ENCODE measurements at places on chromosomes 5 and 9.

- DNase-seq, result no peak
Measured at GRCh38 chr5:116559673-116560164, 14.9 kb downstream of the SEMA6A start.

DNA sequence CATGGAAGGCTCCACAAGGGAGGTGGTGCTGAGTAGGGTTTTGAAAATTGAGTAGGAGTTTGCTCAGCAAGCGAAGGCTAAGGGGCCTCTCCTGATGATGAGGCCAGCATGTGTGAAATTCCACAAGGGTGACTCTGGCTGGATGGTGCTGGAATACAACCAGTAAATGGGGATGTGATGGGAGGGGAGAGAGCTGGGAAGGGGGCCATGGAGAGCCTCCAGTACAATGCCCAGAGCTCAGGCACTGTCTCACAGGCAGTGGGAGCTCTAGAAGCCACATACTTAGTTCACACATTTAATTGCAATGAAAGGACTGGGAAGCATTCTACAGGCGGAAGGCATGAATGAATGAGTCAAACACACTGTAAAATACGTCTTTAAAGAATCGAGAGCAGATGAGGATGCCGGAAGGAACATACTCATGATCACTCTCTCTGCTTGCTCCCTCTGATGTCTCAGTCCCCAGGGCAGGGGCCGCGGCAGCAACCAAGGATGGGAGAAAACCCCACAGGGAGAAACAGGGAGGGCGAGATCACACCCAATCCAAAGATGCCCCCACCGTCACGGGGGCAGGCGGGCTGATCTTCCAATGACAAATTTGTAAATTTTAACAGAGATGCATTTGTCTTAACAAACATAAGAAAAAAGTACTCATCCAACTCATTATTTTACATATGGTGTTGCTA lies 261.0 kb downstream of the NSG2 start:
- no peak for DNase-seq

DNA sequence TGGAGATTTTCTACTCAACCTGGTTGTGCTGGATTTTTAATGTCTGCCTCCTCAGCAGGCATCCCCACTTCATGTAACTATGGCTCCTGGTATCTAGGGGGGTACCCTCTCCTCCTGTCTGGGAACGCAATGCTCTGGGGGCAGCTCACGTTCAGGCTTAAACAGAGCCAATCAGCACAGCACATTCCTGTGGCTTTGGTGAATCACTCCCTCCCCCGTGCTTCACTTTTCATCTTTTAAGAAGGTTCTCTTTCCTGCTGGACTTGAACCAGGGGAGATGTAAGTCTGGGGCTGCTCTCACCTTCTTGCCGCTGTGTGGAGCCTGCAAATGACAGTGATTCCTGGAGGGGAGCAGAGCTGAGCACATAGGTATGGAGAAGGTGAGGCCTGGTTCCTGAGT lies 101.2 kb downstream of the MSX2 start:
- DNase-seq, result no peak

DNA sequence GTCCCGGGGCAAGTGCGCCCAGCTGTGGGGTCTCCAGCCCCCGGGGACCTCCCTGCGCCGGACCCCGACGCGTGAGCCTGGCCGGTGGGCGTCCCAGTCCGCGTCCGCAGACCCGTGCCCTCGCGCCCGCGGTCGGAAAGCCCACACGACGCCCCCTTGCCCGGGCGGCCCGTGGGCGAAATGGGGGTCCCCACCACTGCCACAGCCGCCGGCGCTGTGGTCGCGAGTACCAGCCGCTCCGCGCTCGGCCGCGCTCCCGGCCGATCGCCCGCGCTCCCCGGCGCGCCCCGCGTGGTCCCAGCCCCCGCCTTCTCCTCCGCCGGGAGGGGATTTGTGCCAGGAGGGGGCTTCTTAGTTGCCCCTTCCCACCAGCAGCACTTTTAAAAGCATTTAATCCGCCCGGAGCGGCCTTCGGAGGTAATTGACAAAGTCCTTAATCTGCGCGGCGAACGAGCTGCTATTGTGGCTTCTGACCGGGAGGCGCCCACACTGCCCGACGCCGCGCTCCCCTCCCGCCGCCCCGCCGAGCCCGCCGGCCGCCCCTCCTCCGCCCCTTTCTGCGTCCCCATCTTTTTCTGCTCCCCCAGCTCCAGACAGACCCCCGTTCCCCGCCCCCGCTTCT lies 469 bp upstream of the FIBCD1 start:
- no peak for DNase-seq

- peak; percentile 94 for DNase-seq
Measured at GRCh38 chr5:141603923-141604717, 14.7 kb downstream of the DIAPH1 start.

DNA sequence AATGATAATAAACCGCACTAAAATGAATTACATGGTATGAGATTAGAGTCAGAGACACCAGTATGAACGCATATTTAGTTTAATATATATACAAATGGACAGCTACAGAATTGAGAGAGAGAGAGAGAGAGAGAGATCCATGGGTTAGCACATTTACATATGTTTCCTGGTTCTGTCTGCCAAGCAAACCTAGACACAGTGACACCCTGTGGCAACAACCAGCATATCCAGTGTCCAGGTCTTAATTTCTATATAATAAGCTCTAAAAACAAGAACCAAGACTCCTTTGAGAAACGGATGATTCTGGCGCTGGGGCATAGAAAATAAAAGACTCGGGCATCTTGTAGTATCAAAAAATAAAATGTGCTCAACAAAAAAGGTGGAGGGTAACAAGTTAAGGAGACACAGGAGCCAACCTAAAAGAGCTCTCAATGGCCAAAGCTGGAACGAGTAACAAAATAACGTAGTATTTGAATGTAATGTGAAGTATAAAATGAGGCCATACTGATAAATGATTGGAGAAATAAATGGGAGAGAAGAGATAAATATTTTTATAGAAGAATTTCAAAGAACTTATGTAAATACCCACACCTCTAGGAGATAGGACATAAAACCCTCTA lies 84.5 kb downstream of the RFX3 start:
- DNase-seq, result no peak

DNA sequence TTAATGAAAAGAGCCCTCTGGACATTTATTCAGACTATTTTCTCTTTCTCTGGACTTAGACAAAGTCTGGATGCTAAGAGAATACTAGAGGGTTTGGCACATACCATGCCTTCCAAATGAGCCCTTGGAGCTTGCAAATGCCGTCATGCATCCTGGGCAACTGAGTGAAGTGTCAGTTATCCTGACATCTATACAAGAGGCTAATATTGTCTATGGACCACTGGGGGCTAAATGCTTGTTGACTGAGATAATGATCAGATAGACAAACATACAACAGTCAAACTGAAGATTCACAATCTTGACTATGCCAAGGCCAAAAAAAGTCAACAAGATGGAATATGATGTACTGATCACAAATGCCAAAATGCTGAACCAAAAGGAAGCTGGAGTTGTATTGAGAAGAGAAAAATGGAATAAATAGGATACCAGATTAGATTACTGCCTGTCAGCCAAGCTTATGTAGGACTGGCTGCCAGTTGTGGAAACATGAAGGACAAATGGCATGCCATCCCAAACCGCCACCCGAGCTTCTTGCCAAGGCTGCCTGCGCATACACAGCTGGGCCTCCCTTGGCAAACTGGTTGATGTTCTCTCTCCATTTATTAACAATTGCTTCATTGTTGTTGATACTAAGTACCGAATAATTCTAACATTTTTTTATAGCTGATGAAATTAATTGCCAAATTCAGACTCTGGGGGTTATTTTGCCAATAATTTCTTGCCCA lies 240.1 kb upstream of the GRAMD2B start:
- DNase-seq, result no peak

DNA sequence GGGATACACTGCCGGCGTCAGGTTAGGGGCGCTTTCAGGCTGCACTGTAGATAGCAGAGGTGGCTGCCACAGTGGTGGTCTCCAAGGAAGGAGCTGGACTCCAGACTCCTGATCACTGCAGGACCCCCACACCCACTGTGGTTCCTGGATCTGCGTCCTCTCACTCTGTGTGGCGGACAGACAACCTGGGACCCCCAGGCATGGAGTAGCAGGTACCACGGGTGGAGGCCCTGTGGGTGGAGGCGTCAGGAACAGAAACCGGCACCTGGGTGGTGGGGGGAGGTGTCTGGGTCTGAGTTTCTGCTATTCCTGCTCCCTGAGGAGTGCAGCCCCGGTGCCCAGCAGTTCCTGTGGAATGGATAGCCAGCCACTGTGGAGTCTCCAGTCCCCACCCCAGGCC lies 75.1 kb upstream of the PCAT7 start:
- DNase-seq, result no peak

DNA sequence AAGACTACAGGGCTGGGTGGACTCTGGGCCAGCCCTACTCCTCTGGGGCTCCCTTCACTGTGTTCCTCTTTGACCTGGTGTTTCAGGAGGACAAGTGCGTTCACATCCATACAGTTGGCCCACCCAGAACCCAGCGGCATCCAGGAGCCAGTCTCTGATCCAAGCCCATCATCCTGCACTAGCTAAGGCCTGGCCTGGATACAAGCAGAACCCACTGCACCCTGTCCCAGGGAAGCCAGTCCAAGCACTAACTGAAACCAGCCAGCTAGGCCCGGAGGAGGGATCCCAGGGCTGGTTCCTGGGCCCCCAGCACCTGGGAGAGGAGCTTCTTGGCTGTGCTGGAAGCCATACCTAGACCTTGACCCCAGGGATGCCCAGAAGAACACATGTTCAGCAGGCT lies 4.1 kb upstream of the GBGT1 start:
- no peak for DNase-seq

GRCh38 chr5:144812763-144813162 lies 642.1 kb downstream of the KCTD16 start:
- peak; percentile 83 for DNase-seq

GRCh38 chr9:17025281-17025680 lies 109.6 kb upstream of the CNTLN start:
- DNase-seq, result no peak

DNA sequence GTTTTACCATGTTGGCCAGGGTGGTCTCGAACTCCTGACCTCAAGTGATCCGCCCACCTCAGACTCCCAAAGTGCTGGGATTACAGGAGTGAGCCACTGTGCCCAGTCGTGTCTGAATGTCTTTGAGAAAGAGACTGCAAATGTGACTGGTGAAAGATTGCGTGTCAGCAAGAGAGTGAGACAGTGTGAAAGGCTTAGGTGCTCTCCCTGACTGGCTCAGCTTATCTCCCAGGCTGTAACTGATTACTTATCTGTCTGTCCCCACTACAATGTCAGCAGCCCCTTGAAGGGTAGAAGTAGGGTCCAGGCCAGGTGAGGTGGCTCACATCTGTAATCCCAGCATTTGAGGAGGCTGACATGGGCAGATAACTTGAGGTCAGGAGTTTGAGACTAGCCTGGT lies 3.4 kb upstream of the FGFR4 start:
- DNase-seq, result no peak

GRCh38 chr9:31799953-31800609 lies 584.4 kb upstream of the ACO1 start:
- DNase-seq, result no peak

DNA sequence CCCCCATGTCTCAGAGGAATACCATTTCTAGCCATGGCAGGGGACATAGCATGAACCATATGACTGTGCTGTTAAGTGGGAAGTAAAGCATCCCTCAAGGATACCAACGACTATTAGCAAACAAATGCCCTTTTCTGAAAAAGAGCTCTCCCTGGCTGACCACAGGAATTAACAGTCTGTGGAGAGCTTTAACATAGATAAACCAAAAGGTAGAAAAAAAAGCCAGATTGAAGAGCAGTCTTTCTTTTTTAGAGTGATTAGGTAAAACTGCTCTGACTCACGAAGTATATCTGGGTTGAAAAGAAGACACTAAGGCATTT lies 532.7 kb upstream of the DMAC1 start:
- no peak for DNase-seq

GRCh38 chr5:51598026-51598425 lies 214.8 kb downstream of the ISL1 start:
- no peak for DNase-seq

- no peak for DNase-seq
Measured at GRCh38 chr5:124328201-124328600, 418.2 kb downstream of the ZNF608 start.

GRCh38 chr9:92644278-92644677 lies 25.7 kb downstream of the IPPK start:
- no peak for DNase-seq

Measured in BJ (cell line).